Fibroblast of lung (primary cell): ENCODE measurements at places on chromosomes 3 and 15. TPM values are rescaled to one million over a fixed set of nuclear protein-coding genes. Genes with fewer than 3 reads are reported as not detected.
A peak's percentile ranks its signal among the peaks of the same experiment; 100 is the strongest.

DNA sequence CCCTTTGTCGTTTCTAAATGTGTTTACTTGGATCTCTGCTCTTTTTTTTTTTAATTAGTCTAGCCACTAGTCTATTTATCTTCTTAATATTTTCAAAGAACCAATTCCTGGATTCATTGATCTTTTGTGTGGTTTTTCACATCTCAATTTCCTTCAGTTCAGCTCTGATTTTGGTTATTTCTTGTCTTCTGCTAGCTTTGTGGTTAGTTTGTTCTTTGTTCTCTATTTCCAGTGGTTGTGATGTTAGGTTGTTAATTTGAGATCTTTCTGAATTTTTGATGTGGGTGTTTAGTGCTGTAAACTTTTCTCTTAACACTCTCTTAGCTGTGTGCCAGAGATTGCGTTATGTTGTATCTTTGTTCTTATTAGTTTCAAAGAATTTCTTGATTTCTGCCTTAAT is 446.1 kb downstream of the CNTN4 start:
- no peak for DNase-seq

- no peak for DNase-seq
Observed at GRCh38 chr3:164390046-164390445, 688.2 kb downstream of the SI start.

DNA sequence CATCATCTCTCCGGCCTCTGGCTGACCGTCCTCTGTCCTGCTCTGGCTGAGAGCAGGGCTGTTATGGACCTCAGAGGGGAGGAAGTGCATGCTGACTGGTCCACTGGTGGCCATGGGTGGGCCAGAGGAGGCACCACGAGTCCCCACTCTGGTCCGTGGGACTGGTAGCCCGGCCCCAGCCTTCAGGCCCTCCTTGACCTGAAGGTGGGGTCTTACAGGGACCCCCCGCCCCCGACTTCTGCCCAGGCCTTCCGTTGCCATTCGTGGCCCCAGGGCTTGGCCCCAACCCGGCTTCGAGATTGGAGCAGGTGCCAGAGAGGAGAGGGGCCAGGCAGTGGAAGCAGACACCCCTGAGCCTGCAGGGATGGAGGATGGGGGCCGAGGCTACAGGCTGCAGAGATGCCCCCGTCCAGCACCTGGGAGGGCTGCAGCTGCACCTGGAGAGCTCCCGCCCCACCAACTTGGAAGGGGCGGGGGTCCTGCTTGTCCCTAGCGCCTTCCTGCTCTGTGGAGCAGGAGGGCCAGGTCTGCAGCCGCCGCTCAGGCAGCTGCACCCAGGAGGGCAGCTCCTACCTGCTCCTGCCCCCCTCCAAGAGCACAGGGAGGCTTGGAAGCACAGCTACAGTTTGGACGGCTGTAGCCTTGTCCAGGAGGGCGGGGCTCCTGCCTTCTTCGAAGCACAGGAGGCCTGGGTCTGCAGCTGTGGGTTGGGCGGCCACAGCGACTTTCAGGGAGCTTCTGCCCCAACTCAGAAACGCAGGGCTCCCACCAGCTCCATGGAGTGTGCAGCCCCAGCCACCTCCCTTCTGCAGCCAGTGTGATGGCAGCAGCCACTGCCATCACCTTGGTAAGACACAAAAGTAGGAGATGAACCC is 142.5 kb downstream of the KLF13 start:
- no peak for DNase-seq

- peak; percentile 15 for DNase-seq
Observed at GRCh38 chr3:60809857-60810610, 441.2 kb downstream of the FHIT start.

DNA sequence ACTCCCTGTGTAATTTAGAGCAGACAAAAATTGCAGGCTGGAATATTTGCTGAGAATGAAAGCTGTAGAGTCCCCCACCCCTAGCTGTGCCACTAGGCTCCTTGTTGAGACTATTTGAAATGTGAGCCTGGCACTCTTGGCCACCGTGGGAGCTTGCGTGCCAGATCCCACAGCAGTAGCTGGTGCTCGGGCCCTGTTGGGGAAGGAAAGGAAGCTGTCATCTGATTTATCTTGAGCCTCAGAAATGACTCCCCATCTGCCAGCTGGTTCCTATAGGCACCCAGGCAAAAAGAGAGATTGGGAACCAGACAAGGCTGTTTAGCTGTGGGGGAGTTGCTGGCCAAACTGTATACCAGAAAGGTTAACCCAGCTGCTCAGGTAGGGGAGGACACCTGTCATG is 23.4 kb upstream of the CLEC3B start:
- DNase-seq = no peak

DNA sequence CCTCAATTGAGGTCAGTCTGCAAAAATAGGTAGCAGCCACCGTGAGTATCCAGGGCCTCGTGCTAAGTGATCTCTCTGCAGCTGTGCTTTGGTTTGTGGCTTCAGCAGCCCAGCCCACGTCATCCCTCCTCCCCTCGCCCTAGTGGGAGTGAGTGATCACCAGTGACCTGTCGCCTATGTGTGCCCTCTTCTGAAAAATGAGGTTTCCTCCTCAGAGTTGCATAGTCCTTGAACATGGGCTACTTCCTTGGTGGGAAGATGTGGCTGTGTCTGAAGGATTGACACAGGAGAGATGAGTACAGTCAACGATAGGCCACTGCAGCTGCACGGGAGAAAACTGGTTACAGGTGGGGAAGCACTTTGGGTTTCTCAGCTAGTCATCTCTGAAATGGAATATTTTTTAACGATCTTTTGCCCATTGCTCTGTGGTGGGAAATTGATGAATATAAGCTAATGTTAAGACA is 144.8 kb upstream of the BHLHE40 start:
- DNase-seq = no peak

DNA sequence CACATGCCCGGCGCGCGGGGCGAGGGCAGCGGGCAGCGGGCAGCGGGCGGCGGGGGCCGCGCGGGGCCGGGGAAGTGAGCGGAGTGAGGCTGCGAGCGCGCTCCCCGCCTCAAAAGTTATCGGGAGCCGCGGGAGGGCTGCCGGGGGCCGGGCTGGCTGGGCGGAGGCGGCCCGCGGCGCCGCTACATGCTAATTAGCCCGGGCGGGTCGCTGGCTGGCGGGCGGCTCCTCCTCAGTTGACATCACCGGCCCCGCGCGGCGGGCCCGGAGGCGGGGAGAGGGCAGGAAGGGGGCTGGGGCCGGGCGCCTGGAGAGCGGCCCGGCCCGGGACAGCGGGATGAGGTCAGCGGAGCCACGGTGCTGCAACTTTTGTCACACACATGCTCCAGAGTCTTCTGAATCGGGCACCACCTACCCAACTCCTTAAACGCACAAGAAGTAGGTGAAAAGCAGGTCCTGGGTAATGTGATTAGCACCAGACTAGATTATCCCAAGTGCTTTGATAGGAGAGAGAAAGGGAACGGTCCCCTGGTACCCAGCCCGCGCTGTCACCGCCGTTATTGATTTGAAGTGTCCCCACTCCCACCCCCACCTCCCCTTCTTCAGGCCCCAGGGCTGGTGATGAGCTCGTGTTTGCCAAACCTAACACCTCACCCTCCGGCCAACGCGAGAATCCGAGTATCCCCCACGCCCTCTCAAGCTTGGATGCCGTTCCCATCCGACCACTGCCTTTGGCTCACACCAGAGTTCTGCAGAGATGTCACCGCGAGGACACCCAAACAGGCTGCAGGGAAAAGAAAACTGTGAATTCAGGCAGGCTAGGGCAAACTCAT is at the start of gene HEG1:
Gene HEG1 (minus strand): TSS at position 85 of the 833 bp plus-strand sequence. CDS start 107 bp downstream, outside the sequence.
- DNase-seq = peak; percentile 84

DNA sequence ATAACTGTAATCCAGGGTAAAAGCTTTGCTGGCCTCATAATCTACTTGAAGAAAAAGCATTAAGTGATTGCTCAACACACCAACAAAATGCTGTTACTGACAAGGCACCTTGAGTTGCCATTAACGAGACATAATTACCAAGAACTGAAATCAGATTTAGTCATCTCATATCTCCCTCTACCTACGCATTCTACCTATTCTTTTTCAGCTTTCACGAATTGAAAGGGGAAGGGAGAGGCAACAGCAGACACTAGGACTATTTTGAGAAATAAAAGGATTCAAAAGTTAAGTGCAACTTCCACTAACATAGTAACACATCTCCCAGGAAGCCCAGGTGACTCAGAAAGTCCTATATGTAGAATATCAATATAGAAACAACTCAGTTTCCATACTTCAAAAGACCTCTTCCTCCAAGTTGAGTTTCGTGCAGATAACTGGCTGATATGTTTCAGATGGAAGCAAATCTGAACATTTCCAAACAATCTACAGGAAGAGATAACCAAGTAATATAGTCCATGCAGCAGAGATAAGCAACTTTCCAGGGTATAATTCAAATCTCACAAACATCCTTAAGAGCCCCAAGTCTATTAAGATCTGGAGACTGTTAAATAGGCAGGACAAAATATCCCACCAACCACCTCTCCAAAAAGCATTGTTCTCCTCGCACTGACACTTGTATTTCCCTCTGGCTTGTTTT is 1.9 kb downstream of the OSBPL10 start:
- DNase-seq = no peak

- no peak for DNase-seq
Observed at GRCh38 chr3:12993517-12994356, 79.5 kb downstream of the IQSEC1 start.

DNA sequence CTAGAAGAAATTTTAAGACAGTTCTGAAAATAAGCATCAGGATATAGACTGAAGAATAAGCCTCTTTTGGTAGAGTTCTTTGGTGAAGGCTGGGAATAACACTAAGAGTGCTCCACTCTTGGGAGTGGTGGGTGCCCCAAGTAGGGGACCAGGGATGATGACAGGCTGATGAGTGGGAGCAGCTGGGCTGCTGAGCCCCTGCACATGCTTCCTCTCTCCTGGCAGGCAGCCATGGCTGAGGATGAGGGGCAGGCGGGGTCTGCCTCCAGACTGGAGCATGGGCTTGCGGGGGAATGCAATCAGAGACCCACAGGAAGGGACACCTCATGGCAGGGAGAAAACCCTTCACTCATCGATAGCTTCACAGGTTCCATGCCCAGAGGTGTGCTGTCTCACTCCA is 72.6 kb upstream of the RORA start:
- DNase-seq = no peak

Gene NANOGP8
- not detected in 2 replicates for polyA plus RNA-seq

Gene KCNH8
- not detected in 2 replicates for polyA plus RNA-seq

Gene TEX55
- not detected in 2 replicates for polyA plus RNA-seq

Gene PARP15
- polyA plus RNA-seq = 0.62 and 0.70 TPM in 2 replicates
